Fibroblast of lung (primary cell): ENCODE measurements at places on chromosomes 16 and 17. TPM values are rescaled to one million over a fixed set of nuclear protein-coding genes. Genes with fewer than 3 reads are reported as not detected.
A peak's percentile ranks its signal among the peaks of the same experiment; 100 is the strongest.

TBC1D3B gene
- 1.8 and 2.3 TPM in 2 replicates for total RNA-seq

FOXN1 gene
- not detected in 2 replicates for total RNA-seq

UTS2R gene
- not detected in 2 replicates for total RNA-seq

ITGB3 gene
- 13.1 and 22.0 TPM in 2 replicates for total RNA-seq

RRAD gene
- 41.1 and 83.7 TPM in 2 replicates for total RNA-seq

PRDM7 gene
- total RNA-seq = not detected in 2 replicates

PDILT gene
- total RNA-seq = not detected in 2 replicates

HCRT gene
- not detected in 2 replicates for total RNA-seq

PRR15L gene
- total RNA-seq = not detected in 2 replicates

DNA sequence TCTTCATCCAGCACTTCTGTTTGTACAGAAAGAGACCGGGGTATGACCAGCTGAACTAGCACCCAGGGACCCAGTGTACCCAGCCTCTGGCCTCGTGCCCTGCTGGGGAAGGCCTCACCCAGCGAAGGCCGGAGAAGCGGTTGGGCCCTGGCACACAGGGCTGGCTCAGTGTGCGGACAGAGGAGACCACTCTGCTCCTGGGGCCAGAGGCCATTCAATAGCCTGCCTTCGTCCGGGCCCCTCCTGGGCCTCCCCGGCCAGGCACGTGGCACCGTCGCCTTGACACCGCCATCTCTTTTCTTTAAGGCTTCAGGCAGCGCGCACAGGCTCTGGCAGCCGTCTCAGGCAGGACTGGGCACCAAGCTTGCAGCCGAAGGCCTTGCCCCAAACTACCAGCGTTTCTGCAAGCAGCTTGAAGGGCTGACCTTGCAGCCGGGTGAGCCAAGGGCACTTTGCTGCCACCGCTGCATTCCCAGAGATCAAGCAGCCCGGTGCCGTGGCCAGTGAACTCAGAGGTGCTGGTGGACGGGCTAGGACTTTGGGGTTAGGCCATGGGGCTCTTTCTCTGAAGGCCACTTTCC is 8.0 kb downstream of the TAX1BP3 start:
- no peak for DNase-seq

GRCh38 chr17:65455972-65456343 is 105.5 kb downstream of the AXIN2 start:
- peak; percentile 41 for DNase-seq

- DNase-seq = peak; percentile 16
These were observed 2.8 kb downstream of the MARVELD3 start for GRCh38 chr16:71628810-71629209.

DNA sequence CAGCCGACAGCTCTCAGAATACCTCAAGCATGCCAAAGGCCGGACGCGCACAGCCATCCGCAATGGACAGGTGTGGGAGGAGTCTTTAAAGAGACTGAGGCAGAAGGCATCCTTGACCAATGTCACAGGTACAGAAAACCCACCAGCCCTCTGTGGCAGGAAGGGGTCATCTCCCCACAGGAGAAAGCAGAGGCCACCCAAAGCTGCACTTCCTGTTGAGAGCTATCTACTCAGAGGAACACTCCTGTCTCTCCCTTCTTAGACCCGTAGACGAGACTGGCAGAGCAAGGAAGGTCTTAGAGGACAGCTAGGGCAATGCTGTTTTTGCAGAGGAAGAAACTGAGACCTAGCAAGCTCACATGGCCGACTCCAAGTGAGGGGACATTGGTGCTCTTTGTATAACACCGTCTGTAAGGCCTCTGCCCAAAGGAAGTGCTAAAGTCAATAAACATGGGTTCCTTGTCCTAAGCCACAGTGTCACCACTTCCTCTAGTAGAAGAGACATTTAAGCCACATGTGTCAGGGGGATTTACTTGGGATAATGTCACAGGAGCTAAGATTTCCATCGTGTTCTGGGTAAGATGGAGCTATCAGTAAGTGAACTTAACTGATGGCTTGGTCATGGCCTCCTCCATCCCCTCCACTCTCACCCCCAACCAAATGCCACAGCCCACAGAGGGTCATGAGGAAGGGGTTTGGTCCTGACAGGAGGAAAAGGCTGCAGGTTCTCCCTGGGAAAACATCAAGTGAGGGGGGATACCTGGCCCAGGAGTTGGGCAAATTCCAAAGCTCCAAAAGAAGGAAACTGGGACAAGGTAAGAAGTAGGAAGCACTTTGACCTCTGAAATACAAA is 9.4 kb downstream of the LPO start:
- DNase-seq = no peak

DNA sequence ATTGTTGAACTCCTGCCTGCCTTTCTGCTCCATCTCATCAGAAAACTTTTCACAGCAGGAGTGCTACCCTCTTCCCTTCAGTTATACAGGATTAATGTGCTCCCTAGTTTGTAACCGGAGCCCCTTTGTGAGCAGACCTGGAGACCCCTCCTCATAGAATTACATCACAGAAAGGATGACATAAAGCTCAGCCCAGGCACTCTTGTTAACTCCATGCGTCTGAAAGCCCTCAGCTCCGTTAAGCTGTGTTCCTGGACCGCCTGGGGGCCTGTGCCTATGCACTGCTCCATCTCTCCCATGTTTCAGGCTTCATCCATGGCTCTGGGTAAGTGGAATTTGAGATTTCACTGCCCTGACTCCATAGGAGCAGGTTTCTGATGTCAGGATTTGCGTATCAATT is 7.6 kb downstream of the WSCD1 start:
- no peak for DNase-seq

DNA sequence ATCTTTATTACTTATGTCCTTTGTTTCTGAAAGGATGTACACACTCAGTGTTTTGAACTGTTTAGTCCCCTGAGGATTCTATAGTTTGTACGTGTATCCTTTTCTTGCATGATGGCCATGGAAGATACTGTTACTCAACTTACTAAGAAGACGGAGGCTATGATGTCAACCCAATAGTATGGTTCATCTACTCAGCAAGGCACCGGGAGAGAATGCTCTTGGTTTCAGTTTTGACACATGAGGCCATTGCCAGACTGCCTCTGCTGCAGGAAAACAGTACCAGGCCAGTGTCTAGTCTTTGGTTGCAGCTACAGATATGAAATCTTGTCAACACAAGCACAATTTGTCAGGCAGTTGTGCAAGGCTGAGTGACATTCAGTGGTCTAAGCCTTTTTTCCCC is 134.5 kb downstream of the MRTFB start:
- DNase-seq = no peak

- no peak for DNase-seq
These were observed 133.5 kb downstream of the BRIP1 start for GRCh38 chr17:61729690-61730268.

DNA sequence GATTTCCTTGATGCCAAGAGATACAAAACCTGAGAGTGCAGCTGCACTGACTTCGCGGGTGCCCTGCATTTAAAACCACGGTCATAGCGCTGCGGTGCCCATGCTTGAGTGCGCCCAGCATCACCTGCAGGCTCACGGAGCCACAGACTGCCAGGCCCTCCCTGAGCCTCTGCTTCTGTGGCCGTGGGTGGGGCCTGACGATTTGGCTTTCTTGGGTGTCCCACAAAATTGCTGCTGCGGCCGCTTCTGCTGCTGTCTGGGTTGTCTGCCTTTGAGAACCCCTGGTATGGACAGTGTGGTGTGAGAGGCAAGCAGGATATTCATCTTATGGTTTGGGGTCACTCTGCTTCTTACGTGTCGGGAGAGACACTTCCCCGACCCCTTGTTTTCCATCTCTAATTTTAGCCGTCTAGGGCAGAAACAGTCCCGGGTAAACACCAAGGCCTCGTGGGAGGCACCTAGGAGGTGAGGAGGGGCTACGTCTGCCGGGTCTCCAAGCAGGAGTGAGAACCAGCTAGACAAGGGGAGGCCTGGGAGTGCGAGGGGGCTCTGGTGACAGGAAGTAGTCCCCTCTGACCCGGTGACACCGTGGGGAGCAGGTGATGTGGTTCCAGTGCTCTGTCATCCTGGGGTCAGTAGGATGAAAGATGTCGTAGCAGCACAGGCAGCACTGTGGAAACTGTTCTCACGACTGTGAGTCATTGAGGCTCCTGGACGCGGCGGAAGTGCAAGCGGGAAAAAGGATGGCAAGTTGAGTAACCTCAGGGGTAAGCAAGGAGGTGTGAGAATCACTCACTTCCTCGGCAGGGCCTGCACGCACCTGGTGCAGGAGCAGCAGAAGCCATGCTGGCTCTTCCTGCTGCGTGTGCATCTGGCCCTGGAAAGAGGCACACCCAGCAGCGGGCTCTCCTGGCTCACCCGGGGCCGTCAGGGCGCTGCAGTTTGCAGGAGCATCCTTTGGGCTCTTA is 176.3 kb downstream of the RPTOR start:
- peak; percentile 62 for DNase-seq

DNA sequence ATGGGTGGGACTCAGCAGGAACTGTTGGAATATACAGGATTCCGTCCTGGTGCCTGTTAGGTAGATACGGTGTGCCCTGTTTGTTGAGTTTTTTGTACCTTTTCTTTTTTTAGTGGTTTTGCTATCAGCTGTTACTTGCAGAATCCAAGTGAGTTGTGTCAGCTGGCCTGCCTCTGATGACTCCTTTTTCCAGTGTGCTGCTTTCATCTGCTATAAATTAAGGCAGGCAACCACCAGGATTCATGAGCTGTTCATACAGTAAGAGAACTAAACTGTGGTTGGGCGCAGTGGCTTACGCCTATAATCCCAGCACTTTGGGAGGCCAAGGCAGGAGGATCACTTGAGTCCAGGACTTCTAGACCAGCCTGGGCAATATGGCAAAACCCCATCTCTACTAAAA is 79.9 kb downstream of the WNT3 start:
- no peak for DNase-seq

GRCh38 chr17:75113798-75114551 is 4.2 kb downstream of the ARMC7 start:
- peak; percentile 94 for DNase-seq

- peak; percentile 3 for DNase-seq
These were observed 1337.5 kb upstream of the CDH8 start for GRCh38 chr16:63373744-63374143.

DNA sequence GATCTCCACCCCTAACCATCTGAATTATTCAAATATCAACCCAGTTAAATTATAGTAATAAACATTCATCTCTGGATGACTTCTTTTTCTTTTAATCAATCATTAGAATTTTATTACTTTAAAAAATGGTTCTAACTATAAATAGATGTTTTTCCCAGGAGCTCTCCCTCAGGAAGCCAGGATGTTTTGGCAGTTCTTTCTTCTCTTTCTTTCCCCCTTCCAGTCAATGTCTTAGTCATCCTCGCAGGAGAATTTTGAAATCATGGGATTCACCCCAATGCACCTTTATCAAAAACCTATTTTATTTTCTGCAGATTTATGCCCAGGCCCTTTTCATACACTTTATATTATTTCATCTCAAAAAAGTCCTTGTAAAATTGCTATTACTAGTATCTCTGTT is 711.6 kb downstream of the CDH11 start:
- no peak for DNase-seq

DNA sequence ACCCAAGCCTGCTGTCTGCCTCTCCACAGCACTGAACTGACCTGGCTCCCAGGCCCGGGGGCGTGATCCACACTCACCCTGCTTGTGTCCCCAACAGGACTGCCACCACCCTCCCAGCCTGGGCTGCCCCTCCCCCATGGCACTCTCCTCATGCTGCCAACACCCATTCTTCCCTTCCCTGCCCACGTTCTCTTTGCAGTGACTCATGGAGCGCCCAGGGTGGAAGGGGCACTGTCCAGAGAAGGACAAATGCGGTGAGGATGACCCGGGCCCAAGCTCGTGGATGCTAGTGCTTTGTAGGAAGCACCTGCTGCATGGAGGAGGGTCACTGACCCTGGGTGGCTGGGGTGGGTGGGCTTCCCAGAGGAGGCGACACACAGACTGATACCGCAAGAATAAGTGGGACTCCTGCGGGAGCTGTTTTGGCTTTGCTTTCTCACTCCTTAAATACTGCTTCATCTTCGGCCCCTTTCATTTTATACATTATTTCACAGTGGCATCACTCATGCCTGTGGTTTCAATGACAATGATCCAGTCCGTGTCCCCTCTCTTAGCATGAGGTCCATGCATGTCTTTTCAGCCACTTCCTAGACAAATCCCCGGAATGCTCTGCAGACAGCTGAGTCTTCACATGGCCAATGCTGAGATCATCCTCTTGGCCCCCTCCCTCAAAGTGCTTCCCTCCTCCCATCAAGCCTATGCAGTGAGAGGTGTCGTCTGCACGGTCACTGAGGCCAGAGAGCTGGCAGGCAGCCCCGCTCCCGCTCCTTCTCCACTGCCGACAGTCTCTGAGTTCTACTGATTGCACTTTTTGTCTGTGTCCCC is 17.6 kb downstream of the CDK5R1 start:
- no peak for DNase-seq

DNA sequence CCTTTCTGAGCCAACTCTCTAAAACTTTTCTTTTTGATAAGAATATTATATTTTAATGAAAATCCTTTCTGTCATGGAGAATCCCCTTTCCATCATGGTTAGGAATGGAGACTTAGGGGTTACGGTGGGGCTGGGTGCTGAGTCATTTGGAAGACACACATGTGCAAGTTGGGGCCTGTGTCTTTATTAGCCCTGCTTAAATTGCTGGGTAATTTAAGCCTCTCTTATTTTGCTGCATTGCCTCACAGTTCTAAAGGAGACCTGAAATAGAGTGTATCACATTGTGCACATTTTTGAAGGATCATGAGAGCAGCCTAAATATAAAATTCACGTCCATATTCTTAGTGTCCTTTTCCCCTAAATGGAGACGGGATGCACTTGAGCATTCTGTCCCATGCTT is 61.8 kb upstream of the RBFOX1 start:
- no peak for DNase-seq

- no peak for DNase-seq
These were observed 896 bp upstream of the MYLK3 start for GRCh38 chr16:46748775-46749705.

GRCh38 chr16:86354641-86355513 is 155.4 kb upstream of the FOXF1 start:
- DNase-seq = peak; percentile 69

GRCh38 chr16:85152414-85153030 is 40.2 kb upstream of the CIBAR2 start:
- DNase-seq = no peak
